Progenitor cell of endocrine pancreas (in vitro differentiated cells): ENCODE measurements at places on chromosomes 2 and 18.

GRCh38 chr2:147469471-147469870, 375.4 kb upstream of the ACVR2A start:
- DNase-seq, result no peak

DNA sequence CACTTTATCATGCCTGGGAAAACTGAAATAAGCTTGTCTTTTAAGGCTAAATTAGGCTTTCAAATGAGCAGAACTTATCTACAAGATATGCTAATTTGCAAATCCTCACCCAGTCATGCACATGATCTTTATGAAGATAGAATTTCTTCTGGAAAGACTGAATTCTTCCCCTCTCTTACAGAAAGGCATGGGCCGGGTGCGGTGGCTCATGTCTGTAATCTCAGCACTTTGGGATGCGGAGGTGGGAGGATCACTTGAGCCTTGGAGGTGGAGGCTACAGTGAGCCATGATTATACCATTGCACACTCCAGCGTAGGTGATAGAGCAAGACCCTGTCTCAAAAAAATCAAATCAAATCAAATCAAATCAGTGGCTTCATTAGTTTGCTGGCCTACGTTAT, 11.7 kb upstream of the FOXI3 start:
- DNase-seq, result no peak

GRCh38 chr18:6566338-6566911, 151.7 kb upstream of the L3MBTL4 start:
- DNase-seq, result no peak

- no peak for DNase-seq
Measured at GRCh38 chr18:64240316-64240715, 91.4 kb upstream of the LINC00305 start.

DNA sequence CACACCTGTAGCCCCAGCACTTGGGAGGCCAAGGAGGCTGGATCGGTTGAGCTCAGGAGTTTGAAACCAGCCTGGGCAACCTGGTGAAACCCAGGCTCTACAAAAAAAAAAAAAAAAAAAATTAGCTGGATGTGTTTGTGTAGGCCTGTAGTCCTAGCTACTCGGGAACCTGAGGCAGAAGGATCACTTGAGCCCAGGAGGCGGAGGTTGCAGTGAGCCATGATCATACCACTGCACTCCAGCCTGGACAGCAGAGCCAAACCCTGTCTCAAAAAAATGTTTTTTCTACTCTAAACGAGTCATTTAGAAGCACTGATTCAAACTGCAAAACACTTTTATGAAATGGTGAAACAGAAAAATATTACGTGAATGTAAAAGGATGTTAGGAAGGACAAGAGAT, 69.1 kb upstream of the SLC39A10 start:
- DNase-seq, result no peak

DNA sequence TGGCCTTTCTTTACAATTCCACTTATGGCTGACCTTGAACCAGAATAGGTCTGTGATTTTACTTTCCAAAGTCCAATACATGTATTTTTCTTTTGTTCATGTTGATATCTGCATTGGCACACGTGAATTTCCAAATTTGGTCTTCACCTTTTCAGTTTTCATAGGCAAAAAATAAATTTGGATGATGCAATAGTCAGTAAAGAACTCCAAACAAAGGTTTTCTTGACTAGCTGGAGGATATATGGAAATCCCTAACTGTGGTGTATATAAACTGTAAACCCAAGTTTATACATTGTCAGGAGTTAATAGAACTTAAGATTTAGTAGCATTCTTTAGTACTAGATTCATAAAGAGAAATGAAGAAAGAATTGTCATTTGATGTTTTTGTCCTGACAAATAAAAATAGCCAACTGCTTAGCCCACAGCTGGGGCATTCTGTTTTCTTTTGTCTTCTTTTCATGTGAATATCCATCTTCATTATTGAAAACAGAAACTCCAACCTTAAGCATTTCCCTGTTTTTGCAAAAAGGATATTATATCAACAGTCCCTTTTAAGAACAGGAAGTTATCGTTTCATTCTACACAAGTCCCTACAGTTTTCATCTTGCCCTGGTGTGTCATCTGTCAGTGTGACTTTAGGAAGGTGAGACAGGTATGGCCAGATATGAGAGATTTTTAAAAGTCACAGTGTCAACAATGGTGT, 132.9 kb downstream of the BCL2 start:
- DNase-seq, result no peak

DNA sequence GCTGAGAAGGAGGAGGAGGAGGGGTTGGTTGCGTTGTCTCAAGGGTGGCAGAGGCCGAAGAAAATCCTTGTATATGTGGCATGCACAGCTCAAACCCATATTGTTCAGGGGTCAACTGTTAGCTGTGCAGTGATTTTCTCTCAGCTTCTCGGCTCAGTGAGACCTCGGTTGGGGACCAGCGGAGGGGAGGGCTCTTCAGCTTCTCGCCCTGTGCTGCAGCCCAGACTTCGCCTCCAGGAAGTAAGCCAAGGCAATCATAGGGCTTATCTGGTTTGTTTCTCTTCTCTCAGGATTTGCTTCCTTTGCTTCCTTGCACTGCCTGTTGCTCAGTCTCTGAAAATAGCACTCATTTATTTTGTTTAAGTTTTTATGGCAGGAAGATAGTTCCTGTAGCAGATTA, 85.5 kb downstream of the SOWAHC start:
- DNase-seq, result no peak

- no peak for DNase-seq
Measured at GRCh38 chr2:118251427-118251826, 163.2 kb downstream of the INSIG2 start.

DNA sequence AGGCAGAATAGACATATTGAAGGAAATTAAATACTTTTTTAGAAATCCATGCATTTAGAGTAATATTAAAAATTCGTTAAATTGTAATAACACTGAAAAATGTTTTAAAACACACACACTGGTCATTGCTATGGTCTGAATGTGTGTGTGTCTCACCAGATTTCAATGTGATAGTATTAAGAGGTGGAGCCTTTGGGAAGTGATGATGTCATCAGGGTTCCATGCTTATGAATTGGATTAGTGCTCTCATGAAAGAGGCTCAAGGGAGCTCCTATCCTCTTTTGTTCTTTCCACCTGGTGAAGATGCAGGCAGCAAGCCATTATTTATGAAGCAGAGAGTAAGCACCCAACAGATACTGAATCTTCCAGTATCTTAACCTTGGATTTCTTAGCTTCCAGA, 441.8 kb downstream of the CDH2 start:
- no peak for DNase-seq

- DNase-seq, result no peak
Measured at GRCh38 chr18:62388855-62389760, 64.0 kb downstream of the TNFRSF11A start.
